Right ventricle myocardium superior (tissue), 1 donor: ENCODE measurements at places on chromosomes 7 and 10. TPM values are rescaled to one million over a fixed set of nuclear protein-coding genes. Genes with fewer than 3 reads are reported as not detected.

KLF14 gene
- total RNA-seq = not detected

MTPN gene
- total RNA-seq = 54.9 TPM

GPR26 gene
- not detected for total RNA-seq

FBXO24 gene
- 0.35 TPM for total RNA-seq

DNA sequence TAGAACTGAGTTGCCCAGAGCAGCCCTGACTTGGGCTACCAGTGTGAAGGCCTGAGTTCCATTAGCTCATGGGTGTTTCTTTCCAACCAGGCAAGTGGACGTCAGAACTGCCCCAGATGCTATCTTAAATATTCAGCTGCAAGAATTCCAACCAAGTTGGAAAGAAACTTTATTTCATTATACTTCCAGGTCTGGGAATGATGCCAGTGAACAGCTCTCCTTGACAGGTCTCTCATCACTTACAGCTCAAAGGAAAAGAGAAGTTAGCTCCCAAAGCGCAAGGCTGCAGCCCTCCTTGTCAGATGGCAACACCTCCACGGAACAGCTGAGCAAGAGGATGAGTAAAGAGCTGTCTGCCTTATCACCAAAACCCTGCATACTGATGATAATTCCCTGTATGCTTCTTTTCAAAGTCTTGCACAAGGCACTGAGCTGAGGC is 255.5 kb upstream of the AOAH start:
- DNase-seq = no peak

GRCh38 chr10:103696411-103697145 is 158.8 kb downstream of the SH3PXD2A start:
- peak; percentile 73 for DNase-seq

DNA sequence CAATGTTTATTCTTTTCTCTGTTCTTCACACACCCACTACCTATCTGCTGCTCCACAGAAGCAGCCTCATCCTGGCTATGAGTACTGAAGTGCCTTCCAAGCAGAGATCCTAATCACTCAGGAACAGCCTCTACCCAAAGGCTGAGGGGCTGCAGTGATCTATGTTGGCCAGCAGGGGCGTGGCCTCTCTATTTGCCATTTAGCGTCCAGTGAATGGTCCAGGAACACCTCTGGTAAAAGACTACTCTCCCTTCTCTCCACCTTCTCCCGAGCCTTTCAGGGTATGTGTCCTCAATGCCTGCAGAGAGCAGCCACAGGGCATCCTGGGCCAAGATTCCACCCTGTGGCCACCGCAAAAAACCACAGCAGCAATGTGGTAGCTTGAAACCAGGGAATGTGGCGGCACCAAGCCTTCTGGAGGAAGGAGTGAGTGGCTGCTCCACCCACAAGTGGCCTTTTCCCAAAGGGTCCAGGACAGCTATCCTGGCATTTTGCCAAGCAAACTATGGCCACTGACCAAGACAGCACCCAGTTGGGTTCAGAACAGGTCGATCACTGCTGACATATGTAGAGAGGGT is 70.9 kb downstream of the SYPL1 start:
- no peak for DNase-seq

DNA sequence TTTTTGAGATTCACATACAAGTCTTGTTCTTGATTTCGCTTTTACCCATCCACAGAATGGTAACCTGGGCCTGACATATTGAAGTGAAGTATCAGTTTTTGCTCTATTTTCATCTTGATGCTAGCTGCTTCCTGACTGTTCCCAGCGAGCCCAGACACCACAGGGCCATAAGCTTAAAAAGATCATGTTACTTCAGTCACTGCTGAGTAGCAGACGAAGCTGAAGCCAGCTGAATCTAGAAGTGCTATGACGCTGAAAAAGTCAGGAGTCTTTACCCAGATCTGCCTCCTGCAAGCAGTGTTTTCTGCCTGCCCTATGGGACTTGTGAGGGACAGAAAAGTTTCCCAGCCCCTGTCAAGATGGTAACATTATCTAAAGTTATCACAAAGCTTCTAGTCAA is 2.7 kb upstream of the PRXL2A start:
- no peak for DNase-seq

DNA sequence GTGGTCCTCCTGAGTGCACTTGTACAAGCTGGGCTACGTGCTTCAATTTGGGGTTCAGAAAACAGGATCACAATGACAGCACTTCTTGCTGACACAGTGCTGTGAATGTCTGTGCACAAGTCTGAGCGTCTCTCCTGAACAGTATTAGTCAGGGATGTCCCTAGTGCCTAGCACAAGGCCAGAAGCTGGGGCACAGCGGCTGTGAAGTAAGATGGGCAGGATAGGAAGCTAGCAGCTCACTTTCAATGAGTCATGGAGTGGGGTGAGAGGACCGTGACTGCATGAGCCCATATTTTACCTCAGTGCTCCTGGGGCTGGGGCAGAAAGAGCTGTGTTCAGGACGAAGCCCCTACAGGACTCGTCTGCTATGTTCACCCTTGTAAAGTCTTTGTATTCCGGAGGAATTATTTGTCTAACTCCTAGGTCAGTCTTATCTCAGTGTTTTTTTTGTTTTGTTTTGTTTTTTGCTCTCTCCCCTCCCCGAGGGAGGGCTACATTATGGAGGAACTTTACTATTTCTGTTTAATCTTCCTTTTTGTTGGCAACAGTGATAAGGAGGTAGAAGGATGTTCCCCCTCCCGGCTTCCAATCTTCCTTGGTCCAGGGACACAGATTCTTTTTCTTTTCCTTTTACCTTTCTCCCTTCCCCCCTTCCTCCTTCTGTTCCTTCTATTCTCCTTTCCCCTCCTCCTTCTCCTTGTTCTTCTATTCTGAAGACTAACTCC is 2.8 kb upstream of the LRMDA start:
- no peak for DNase-seq

- no peak for DNase-seq
These were observed 247.3 kb downstream of the SUGCT start for GRCh38 chr7:40382145-40382544.

- no peak for DNase-seq
These were observed 48.1 kb downstream of the NEURL1 start for GRCh38 chr10:103541616-103542015.

- no peak for DNase-seq
These were observed 99.7 kb upstream of the CCDC6 start for GRCh38 chr10:60006062-60006461.

- DNase-seq = no peak
These were observed 135.6 kb downstream of the TMEM168 start for GRCh38 chr7:112654322-112655216.
